Stimulated activated CD4-positive, alpha-beta T cell treated with anti-CD3 and anti-CD28 coated beads, Interleukin-15, amount 100 ng/mL, for 48 hours (primary cell): ENCODE measurements at places on chromosomes 3 and 15.

GRCh38 chr15:74243431-74243830, 7.3 kb downstream of the CCDC33 start:
- DNase-seq = no peak

DNA sequence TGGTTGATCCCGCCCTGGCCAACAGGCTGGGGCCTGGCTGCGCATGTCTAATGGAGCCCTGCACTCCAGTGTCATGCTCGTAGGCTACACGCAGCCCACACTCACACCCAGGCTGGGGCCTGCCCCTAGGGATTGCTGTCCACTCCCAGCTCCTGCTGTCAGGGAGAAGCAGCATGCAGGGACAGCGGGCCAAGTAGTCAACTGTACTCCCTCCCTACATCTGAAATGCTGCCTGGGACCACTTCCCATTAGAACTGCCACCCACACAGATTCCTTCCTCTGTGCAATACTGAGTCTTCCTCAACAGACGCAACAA, 16.1 kb downstream of the ALS2CL start:
- no peak for DNase-seq

- no peak for DNase-seq
These were observed 282.1 kb downstream of the THSD4 start for GRCh38 chr15:71397377-71397776.

DNA sequence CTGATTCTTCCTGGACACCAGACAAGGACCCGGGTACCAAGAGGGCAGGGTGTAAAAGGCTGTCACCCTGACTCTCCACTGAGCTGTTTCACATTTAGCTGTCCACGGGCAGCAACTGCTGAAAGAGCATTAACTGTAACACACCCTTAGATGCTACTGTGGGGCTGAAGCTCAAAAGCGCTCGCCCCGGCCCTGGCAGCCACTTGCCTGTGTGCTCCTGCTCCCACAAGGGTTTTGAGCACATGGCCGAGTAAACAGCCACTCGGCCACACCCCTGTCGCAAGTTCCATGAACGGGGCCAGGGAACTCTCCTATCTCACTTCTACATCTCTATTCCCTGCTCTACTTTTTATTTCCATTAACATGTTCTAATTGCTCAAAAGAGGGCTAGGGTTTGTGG, 421.7 kb downstream of the TUSC7 start:
- DNase-seq = no peak

DNA sequence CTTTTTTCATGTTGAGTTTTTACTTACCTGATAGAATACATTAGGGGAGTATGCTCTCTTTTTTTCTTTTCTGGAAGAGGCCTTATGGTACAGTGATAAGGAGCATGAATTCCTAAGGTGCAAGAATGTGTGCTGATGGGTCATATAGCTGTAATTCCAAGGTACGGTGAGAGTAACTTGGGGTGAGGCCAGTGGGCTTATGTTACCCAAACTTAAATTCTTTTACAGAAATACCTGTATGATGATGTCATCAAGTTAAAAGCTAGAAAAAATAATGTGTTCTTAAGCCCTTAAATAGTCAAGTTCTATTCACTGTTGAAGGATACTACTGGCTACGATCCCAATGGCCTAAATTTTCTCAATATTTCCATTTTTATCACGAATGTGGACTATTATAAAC, 111.2 kb downstream of the GMPS start:
- DNase-seq = no peak
